Trophoblast cell (in vitro differentiated cells and primary cell): ENCODE measurements at places on chromosomes 11 and 22.

DNA sequence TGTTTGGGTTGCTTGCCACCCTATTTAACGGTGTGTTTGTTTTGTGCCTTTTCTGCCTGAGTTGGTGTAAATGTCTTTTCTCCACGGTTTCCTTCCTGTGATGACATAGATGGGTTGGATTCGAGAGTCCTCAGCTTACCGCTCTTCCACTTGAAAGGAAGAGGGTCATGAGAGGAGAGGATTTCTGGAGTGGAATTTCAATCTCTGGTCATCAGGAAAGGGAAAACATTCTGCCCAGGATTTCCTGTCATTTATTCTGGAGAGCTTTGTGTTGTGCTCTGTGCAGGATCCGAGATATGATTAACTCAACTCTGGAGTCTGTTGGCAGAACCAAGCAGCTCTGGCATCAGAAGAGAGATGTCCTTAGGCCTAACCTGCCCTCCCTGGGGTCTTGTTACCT is 605.2 kb downstream of the NTM start:
- no peak for DNase-seq

GRCh38 chr11:83355391-83355790 is 69.2 kb upstream of the CCDC90B start:
- DNase-seq, result no peak

GRCh38 chr11:76671237-76671592 is 668 bp upstream of the LRRC32 start:
- DNase-seq, result no peak

- peak; percentile 30 for DNase-seq
Measured at GRCh38 chr11:60625262-60625661, 74.2 kb upstream of the MS4A8 start.

- DNase-seq, result no peak
Measured at GRCh38 chr11:35584321-35584720, 33.9 kb upstream of the FJX1 start.

GRCh38 chr22:21628386-21629254 is 1.2 kb downstream of the YDJC start:
- DNase-seq, result no peak
